ENCODE measurements at places on chromosomes 5 and 9.
A peak's percentile ranks its signal among the peaks of the same experiment; 100 is the strongest.

DNA sequence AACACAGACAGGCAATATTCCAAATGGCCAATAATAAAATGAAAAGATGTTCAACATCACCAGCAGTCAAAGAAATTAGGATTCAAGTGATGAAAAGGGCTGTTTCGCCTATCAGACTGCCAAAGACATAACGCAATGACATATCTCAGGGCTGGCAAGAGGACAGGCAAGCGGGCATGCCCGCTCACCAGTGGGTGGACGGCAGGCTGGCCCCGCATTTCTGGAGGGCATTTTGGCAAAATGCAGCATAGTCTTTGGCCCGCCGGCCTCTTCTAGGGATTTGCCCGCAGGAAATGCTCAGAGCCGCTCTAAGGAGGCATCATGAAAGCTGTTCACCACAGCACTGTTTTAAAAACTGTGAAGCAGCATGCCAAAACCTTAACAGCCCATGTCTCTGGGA lies 1.4 kb upstream of the PPP1R26 start:
- DNase-seq: peak; percentile 12

GRCh38 chr5:74146796-74147195 lies 493.7 kb downstream of the ENC1 start:
- no peak for DNase-seq

GRCh38 chr5:174553556-174553955 lies 170.8 kb upstream of the MSX2 start:
- DNase-seq: no peak

GRCh38 chr9:95752129-95752731 lies 123.3 kb upstream of the ERCC6L2 start:
- DNase-seq: no peak

- peak; percentile 18 for DNase-seq
Observed at GRCh38 chr9:2991292-2991691, 147.4 kb upstream of the PUM3 start.

DNA sequence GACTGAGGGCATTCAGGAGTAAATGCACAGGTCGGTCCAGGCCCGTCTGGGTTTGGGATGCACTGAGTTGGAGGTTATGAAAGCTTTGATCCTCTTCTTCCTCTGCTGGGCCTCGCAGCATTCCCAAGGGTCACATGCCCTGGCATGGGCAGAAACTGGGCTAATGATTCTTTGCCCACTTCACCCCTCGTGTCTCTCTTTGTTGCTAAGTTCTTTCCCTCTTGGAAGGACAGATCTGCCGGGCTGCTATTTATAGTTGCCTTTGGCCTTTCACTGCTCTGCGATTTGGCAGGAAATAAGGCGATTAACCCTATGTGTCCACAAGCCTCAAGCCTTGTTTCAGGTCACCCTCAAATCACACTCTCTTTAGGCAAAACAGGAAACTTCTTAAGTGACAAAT lies 66.9 kb downstream of the ENTREP1 start:
- DNase-seq: no peak

- peak; percentile 34 for DNase-seq
Observed at GRCh38 chr5:10374046-10375022, 20.8 kb downstream of the MARCHF6 start.

DNA sequence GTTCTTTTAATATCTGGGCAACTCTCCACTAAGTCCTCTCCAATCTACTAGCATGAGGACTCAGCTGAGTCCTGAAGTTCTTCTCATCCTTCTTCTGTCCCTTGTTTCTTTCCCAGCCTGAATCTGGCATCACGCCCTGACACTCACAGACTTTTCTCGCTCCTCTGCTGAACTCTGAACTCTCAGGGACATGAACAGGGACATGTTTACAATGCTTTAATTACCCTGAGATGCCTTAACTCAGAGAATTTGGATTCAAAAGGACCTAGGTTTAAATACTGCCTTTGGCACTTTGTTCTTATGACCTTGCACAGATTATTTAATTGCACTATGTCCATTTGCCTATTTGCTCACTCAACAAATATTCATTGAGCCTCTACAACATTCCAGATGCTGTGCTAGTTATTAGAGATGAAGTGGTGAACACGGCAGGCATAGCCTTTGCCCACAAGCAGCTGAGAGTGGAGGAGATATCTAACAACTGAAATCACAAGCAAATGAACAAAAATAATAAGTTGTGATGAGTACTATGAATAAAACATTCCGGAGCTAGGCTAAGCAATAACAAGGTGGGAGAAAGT lies 106.0 kb downstream of the ADRB2 start:
- no peak for DNase-seq

GRCh38 chr9:132630116-132630515 lies 39.7 kb downstream of the DDX31 start:
- no peak for DNase-seq

GRCh38 chr5:10140195-10140973 lies 109.3 kb downstream of the ATPSCKMT start:
- DNase-seq: peak; percentile 16

DNA sequence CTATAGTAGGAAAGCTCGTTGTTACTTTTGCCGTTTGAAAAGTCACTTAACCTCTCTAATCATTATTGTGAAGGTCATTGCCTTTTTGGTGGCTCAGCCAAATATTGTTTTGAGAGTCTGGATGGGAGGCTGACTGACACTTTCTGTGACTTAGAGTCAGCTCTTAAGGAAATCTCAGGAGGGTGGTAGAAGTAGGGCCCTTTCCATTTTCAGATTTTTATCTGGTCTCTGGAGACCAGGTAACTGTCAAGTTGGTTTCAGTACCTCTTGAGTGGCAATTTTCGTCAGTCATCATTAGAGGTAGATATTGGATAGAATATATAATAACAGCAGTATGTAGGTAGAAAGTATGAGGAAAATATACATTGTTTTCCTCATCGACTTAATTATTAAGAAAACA lies 23.3 kb downstream of the UGCG start:
- DNase-seq: no peak

- peak; percentile 28 for DNase-seq
Observed at GRCh38 chr9:27473111-27473529, 51.0 kb upstream of the IFNK start.

- no peak for DNase-seq
Observed at GRCh38 chr9:21653091-21653490, 149.3 kb upstream of the MTAP start.

DNA sequence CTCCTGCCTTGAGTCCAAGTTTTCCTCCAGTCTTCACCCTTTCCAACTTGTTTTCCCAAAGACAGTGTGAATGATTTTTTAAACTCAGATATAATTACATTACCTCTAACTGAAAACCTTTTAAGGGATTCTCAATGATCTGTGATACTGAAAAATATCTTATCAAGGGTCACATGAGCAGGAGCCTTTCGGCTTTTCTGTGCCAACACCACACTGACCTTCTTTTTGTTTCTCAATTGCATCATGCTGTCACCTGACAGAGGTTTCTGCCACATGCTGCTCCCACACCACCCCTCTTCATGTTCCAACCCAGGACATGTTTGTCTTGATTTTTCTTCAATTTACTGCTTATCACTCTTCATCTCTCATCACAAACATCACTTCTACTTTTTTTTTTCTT lies 820.0 kb downstream of the PRELID2 start:
- no peak for DNase-seq

- peak; percentile 22 for DNase-seq
Observed at GRCh38 chr5:88787856-88788255, 95.1 kb downstream of the MEF2C start.

GRCh38 chr5:36691696-36692371 lies 85.4 kb downstream of the SLC1A3 start:
- DNase-seq: peak; percentile 29

- no peak for DNase-seq
Observed at GRCh38 chr9:102650896-102651295, 344.2 kb upstream of the CYLC2 start.

DNA sequence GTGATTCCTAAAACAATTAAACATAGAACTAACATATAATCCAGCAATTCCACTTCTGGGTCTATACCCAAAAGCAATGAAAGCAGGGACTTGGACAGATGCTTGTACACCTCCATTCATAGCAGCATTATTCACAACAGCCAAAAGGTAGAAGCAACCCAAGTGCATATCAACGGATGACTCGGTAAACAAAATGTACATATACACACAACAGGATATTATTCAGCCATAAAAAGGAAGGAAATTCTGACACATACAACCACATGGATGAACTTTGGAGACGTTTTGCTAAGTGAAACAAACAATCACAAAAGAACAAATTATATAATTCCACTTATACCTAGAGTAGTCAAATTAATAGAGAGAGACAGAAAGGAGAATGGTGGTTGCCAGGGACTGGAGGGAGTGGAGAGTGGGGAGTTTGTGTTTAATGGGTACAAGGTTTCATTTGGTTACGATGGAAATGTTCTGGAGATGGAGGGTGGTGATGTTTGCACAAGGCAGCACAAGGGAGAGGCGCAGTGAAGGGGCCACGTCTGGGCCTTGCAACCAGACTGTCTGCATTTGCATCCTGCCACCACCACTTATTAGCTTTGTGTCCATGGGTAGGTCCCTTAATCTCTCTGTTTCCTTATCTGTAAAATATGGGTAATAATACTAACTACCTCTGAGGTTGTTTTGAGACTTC lies 36.3 kb upstream of the RLN1 start:
- no peak for DNase-seq

Data from adipocyte (in vitro differentiated cells).